ENCODE measurements at places on chromosomes 1 and 21.

- no peaks in the 10 kb centered on the region for H3K27me3 ChIP-seq
- H3K36me3 ChIP-seq = no peaks in the 10 kb centered on the region
- no peak overlapping the region for H3K4me3 ChIP-seq
- no peak overlapping the region for H3K27ac ChIP-seq
- no peak for DNase-seq
Measured at GRCh38 chr1:98388441-98388840, 273.1 kb upstream of the SNX7 start.

DNA sequence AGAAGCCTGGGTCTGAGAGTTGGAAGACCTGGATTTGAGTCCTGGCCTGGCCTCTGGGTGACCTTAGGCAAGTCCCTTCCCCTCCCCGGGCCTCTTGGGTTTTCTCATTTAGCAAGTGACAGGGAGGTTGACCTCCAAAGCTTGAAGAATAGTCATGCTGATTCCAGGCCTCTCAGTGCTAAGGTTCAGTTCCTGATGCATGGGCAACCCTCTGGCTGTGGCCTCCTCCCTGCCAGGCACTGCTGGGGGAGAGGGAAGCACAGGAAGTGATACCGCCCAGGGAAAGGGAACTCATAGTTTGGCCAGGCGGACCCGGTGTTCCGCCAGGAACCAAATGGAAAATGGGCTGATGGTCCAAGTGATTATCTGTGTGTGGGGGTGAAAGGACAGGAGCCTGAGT lies 23.6 kb upstream of the WASF2 start:
- no peaks in the 10 kb centered on the region for H3K27me3 ChIP-seq
- H3K27ac ChIP-seq = peak overlapping the region; percentile 59
- H3K4me1 ChIP-seq = peaks cover 18% of the 10 kb centered on the region
- no peak overlapping the region for H3K4me3 ChIP-seq
- DNase-seq = no peak

- no peak overlapping the region for H3K27ac ChIP-seq
- no peaks in the 10 kb centered on the region for H3K4me1 ChIP-seq
- H3K36me3 ChIP-seq = no peaks in the 10 kb centered on the region
- H3K27me3 ChIP-seq = no peaks in the 10 kb centered on the region
- no peak for DNase-seq
Measured at GRCh38 chr1:70820995-70821394, 226.6 kb downstream of the PTGER3 start.

DNA sequence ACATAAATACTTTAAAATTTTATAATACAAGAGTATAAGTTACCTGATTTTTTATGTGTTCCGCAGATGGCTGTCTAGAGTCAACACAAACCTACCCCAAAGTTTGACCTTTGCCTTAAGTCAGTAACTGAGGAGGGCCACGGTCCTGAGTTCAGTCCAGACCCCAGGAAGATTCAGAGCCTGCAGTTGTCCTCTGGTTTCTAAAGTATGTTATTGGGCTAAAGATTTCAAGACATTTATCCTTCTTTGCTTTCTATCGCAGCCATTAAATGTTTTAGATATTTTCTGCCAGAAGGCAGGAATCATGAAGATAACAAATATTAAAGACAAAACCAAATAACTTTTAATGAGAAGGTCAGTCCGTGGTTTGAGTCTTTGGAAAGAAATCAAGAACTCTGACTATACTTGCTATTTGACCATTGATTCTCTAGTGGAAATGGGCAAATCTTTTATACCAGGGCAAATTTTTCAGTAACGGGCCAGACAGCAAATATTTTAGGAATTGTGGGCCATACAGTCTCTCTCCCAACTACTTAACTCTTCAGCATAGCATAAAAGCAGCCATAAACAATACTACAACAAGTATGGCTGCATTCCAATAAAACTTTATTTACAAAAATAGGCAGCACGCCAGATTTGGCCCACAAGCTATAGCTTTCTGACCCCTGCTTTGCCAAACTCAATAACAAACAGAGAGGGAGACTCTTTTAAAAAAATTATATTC lies 38.0 kb upstream of the HAO2 start:
- peaks cover 21% of the 10 kb centered on the region for H3K27me3 ChIP-seq
- no peak overlapping the region for H3K27ac ChIP-seq
- DNase-seq = no peak
- no peak overlapping the region for H3K4me3 ChIP-seq
- H3K36me3 ChIP-seq = no peaks in the 10 kb centered on the region

GRCh38 chr21:34668803-34669148 lies at the start of gene CLIC6:
CLIC6 (plus strand) TSS chr21:34668994; CDS start chr21:34669389, 395 bp downstream.
- no peak for DNase-seq
- peaks cover 21% of the 10 kb centered on the region for H3K4me1 ChIP-seq
- H3K27ac ChIP-seq = peak within 1 kb of the TSS; percentile 87
- peak within 1 kb of the TSS; percentile 62 for H3K4me3 ChIP-seq

GRCh38 chr1:35644204-35644603 lies 2.9 kb upstream of the PSMB2 start:
- no peak for DNase-seq
- H3K4me1 ChIP-seq = peaks cover 7% of the 10 kb centered on the region
- peaks cover 11% of the 10 kb centered on the region for H3K27me3 ChIP-seq
- H3K27ac ChIP-seq = no peak overlapping the region
- no peak overlapping the region for H3K4me3 ChIP-seq

- no peak overlapping the region for H3K27ac ChIP-seq
- H3K27me3 ChIP-seq = peaks cover 25% of the 10 kb centered on the region
- no peak for DNase-seq
Measured at GRCh38 chr1:27011058-27011764, 1.4 kb downstream of the TENT5B start.

All from stimulated activated naive B cell treated with anti-CD40 and anti-IgM and Interleukin-4, amounts not matched to agents 10 μg/mL and 1 μg/mL and 100 μg/mL, for 72 hours (primary cell).